ENCODE measurements at places on chromosomes 5 and 9. TPM values are rescaled to one million over a fixed set of nuclear protein-coding genes. Genes with fewer than 3 reads are reported as not detected.
A peak's percentile ranks its signal among the peaks of the same experiment; 100 is the strongest.

GRCh38 chr5:115028557-115028956, 141.2 kb downstream of the TRIM36 start:
- H3K4me3 ChIP-seq: no peak overlapping the region
- H3K4me1 ChIP-seq: peaks cover 4% of the 10 kb centered on the region
- DNase-seq: peak; percentile 19
- H3K27me3 ChIP-seq: no peaks in the 10 kb centered on the region
- no peaks in the 10 kb centered on the region for H3K36me3 ChIP-seq

- H3K27me3 ChIP-seq: no peaks in the 10 kb centered on the region
- H3K4me3 ChIP-seq: no peak overlapping the region
- no peak overlapping the region for H3K27ac ChIP-seq
- H3K4me1 ChIP-seq: peaks cover 7% of the 10 kb centered on the region
- H3K36me3 ChIP-seq: no peaks in the 10 kb centered on the region
These were observed 253.4 kb downstream of the ARHGAP26 start for GRCh38 chr5:143023411-143024096.

GRCh38 chr9:26669701-26670670, 222.6 kb downstream of the CAAP1 start:
- no peaks in the 10 kb centered on the region for H3K36me3 ChIP-seq
- no peaks in the 10 kb centered on the region for H3K4me1 ChIP-seq
- H3K4me3 ChIP-seq: no peak overlapping the region

FOXI1 gene
- total RNA-seq: not detected

- DNase-seq: no peak
- peak overlapping the region; percentile 2 for H3K27ac ChIP-seq
- no peaks in the 10 kb centered on the region for H3K27me3 ChIP-seq
These were observed 41.2 kb upstream of the PLPP1 start for GRCh38 chr5:55575815-55576583.

DNA sequence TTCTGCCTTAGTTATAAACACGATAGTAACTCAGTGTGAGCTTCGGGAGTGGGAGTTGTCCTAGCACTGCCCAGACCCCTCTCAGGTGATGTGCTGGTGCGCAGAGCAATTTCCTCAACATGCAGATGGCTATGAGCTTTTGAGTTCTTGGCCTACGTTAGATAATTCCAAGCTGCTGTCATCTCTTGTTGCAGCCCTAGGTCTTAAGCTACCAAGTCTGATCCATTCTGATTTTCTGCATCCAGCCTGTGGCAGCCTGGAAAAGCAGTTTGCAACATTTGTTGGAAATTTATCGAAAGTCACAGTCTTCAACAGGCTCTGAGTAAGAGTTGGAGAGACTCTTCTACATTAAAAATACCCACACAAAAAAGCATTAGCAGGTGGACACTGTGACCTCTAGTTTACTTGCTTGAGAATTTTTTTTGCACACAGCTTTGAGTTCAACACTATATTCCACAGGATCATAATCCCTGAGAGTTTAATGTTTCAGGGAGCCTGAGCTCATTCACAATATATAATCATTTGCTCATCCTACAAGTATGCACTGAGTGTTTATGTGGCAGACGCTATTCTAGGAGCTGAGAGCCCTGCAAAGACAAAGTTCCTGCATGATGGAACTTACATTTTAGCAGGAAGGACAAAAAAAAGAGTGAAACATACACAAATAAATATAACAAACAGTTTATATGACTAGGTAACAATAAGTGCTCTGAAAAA, 91.6 kb downstream of the UBE2QL1 start:
- H3K4me3 ChIP-seq: no peak overlapping the region
- DNase-seq: no peak
- H3K27me3 ChIP-seq: no peaks in the 10 kb centered on the region
- H3K4me1 ChIP-seq: no peaks in the 10 kb centered on the region
- no peaks in the 10 kb centered on the region for H3K36me3 ChIP-seq

DNA sequence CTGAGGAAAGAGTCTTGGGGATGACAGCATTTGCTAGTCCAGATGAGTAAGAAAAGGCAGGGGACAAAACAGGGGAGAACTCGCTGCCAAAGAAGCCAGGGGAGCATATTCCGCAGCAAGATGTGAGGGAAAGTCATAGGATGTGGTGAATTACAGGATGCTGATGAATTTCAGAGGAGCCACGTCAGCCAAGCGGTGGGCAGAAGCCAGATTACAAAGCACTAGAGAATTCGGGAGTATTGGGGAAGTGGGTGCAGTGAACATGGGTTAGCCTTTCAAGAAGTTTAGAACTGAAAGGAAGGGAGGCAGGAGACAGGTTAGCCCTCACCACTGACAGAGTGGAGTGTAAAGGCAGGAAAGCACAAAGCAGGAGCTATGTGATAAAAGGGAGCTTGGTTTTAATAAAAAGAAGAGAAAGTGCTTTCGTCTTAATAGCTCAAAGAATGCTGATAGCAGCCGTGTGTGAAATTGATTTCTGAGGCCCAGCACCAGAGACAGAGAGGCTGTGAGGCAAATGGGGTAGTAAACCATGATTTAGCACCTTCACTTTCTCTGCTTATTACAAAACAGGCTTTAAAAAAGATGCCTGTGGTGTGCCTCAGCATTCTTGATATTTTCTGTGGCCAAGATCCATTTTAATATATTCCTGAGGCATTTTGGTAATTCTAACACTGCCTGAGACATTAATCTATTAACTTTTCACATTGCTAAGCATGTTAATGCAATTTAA, 16.9 kb downstream of the ADAMTSL1 start:
- H3K27ac ChIP-seq: no peak overlapping the region
- no peaks in the 10 kb centered on the region for H3K27me3 ChIP-seq
- DNase-seq: no peak
- H3K4me1 ChIP-seq: no peaks in the 10 kb centered on the region

PDCD1LG2 gene
- total RNA-seq: not detected

PCSK1 gene
- total RNA-seq: 2.7 TPM

IFNA4 gene
- total RNA-seq: not detected

- H3K27me3 ChIP-seq: no peaks in the 10 kb centered on the region
- no peaks in the 10 kb centered on the region for H3K36me3 ChIP-seq
- no peak overlapping the region for H3K27ac ChIP-seq
These were observed 508.1 kb upstream of the BRINP1 start for GRCh38 chr9:119877306-119877705.

DNA sequence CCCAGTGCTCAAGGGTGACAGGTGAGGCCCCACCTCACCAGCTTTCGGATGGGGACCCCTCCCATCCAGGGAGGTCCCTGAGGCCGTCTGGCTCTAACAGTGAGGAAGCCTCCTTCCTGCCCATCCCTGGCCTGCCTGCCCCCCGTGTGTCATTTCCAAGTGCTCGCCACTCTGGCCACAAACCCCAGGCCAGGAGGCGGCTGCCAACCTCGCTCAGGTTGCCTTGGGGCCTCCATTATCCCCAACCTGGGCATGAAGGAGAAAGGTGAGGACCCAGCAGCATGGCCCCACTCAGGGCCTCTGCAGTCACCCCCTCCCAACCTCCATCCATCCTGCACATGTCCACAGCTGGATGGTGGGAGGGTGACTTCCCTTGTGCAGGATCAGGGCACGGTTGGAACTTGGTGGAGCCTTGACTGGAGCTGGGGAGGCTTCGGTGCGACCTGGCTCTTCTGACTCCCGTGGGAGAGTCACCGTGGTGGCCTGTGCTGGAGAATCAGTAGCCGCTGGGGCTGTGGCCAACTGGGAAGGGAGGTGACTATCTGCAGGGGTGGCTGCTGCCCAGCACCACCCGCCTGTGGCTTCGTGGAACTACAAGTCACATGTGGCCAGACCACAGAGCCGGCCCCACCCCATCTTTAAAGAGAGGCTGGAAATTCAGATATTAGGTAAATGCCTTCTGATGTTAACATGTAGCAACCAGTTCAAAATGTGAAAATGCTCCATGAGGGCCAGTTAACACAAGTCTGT, 37.5 kb upstream of the GFPT2 start:
- H3K4me3 ChIP-seq: no peak overlapping the region
- H3K36me3 ChIP-seq: no peaks in the 10 kb centered on the region
- no peaks in the 10 kb centered on the region for H3K4me1 ChIP-seq
- peak; percentile 28 for DNase-seq

GRCh38 chr9:88809355-88810161, 181.7 kb upstream of the S1PR3 start:
- H3K4me1 ChIP-seq: no peaks in the 10 kb centered on the region
- no peaks in the 10 kb centered on the region for H3K36me3 ChIP-seq
- no peak overlapping the region for H3K4me3 ChIP-seq
- no peaks in the 10 kb centered on the region for H3K27me3 ChIP-seq

- no peak overlapping the region for H3K4me3 ChIP-seq
- peak; percentile 2 for DNase-seq
- no peaks in the 10 kb centered on the region for H3K27me3 ChIP-seq
- H3K4me1 ChIP-seq: no peaks in the 10 kb centered on the region
- H3K27ac ChIP-seq: no peak overlapping the region
These were observed 126.7 kb downstream of the MED10 start for GRCh38 chr5:6251565-6252102.

TLX3 gene
- total RNA-seq: 0.83 TPM

GRCh38 chr9:113995963-113996362, 82.1 kb downstream of the AMBP start:
- H3K27ac ChIP-seq: no peak overlapping the region
- no peaks in the 10 kb centered on the region for H3K4me1 ChIP-seq
- no peak for DNase-seq
- H3K27me3 ChIP-seq: no peaks in the 10 kb centered on the region

DNA sequence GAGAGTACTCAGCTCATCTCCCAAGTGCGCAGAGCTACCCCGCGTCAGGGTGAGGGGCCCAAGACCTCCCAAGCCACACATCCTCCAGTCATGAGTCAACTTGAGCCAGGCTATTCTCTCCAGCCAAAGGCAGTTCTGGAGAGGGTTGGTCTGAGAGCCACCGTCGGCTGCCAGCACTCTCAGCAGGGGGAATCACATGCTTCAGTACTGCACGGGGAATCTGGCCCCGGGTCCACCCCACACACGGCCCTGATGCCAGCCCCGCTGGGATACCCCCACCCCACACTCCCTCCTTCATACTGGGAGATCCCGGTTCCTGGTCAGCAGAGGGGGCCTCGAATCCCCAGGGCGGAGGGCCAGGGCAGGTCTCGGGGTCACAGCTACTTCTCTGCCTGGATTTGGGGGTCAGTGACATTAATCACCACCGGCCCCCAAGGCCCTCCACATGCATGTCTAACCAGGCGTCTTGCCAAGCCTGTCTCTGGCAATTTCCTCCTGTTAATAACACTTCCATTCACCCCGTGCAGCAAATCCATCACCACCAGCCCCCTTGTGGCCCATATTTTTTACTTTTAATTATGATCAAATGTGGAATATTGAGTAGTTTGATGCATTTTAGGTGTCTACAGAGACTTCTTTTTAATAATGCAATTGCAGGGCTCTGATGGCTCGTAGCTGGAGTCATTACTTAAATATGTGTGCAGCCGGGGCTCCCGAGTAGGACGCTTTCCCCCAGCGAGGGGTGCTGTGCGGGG, 102.9 kb upstream of the PPP1R26 start:
- no peaks in the 10 kb centered on the region for H3K36me3 ChIP-seq
- H3K4me3 ChIP-seq: no peak overlapping the region
- H3K4me1 ChIP-seq: no peaks in the 10 kb centered on the region
- no peak for DNase-seq
- H3K27ac ChIP-seq: no peak overlapping the region

- no peaks in the 10 kb centered on the region for H3K36me3 ChIP-seq
- no peak for DNase-seq
- no peak overlapping the region for H3K27ac ChIP-seq
These were observed 12.8 kb upstream of the SLC9A3 start for GRCh38 chr5:537098-537497.

DNA sequence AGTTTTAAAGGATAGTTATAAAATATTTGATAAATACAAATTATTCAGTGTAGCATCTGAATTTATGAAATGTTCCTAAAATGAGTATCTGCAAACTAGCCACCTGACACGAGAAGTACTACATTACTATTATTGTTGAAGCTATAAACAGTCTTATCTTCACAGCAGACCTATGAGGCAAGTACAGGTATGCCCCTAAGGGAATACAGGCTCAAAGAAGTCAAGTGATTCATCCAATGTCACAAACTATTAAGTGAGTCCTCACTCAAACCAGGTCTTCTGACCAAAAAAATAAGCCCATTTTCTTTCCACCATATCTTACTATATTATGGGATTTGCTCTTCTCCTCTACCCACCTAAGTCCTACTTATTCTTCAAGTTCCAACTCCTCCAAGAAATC, 28.7 kb downstream of the STRBP start:
- H3K27me3 ChIP-seq: no peaks in the 10 kb centered on the region
- no peaks in the 10 kb centered on the region for H3K36me3 ChIP-seq
- DNase-seq: no peak
- H3K4me3 ChIP-seq: no peak overlapping the region
- no peak overlapping the region for H3K27ac ChIP-seq

DIPK1B gene
- total RNA-seq: 60.0 TPM

DNAI1 gene
- 0.19 TPM for total RNA-seq

PLAA gene
- total RNA-seq: 78.3 TPM

GRCh38 chr5:132372127-132372526, 2.6 kb downstream of the SLC22A5 start:
- H3K36me3 ChIP-seq: no peaks in the 10 kb centered on the region
- H3K4me1 ChIP-seq: no peaks in the 10 kb centered on the region
- peaks cover 22% of the 10 kb centered on the region for H3K27me3 ChIP-seq
- no peak for DNase-seq

DNA sequence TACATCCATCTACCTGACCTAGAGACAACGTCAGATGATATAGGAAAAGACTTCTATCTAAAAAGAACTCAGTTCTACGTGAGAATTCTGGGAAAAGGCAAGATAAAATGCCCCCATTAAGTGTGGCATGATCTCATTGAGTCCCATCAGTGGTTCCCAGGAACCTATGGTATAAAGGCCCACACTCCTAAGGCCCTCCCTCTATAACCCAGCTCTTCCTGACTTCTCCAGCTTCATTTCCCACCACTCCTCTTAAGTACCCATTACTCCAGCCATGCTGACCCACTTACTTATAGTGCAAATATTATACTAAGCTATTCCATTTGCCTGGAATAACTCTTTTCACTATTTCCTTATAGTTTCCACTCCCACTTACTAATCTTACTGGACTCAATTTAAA, 95.4 kb upstream of the NR5A1 start:
- H3K4me1 ChIP-seq: peaks cover 7% of the 10 kb centered on the region
- H3K4me3 ChIP-seq: no peak overlapping the region
- no peaks in the 10 kb centered on the region for H3K36me3 ChIP-seq
- no peak for DNase-seq
- H3K27ac ChIP-seq: no peak overlapping the region
- H3K27me3 ChIP-seq: no peaks in the 10 kb centered on the region

- H3K36me3 ChIP-seq: no peaks in the 10 kb centered on the region
- no peak overlapping the region for H3K4me3 ChIP-seq
- DNase-seq: no peak
- peaks cover 100% of the 10 kb centered on the region for H3K27me3 ChIP-seq
These were observed 4.2 kb downstream of the NKX2-5 start for GRCh38 chr5:173230690-173231380.

- DNase-seq: no peak
- no peaks in the 10 kb centered on the region for H3K36me3 ChIP-seq
- H3K27ac ChIP-seq: peak overlapping the region; percentile 93
- H3K4me1 ChIP-seq: peaks cover 73% of the 10 kb centered on the region
These were observed 102.1 kb upstream of the SSBP2 start for GRCh38 chr5:81853030-81853357.

GRCh38 chr5:128924299-128924698, 41.0 kb upstream of the SLC27A6 start:
- no peak overlapping the region for H3K4me3 ChIP-seq
- no peaks in the 10 kb centered on the region for H3K36me3 ChIP-seq
- H3K27ac ChIP-seq: no peak overlapping the region
- DNase-seq: no peak
